Activated gamma-delta T cell (primary cell): ENCODE measurements at places on chromosomes 4 and X.

GRCh38 chr4:40682290-40683101 lies 52.8 kb upstream of the RBM47 start:
- DNase-seq = no peak

DNA sequence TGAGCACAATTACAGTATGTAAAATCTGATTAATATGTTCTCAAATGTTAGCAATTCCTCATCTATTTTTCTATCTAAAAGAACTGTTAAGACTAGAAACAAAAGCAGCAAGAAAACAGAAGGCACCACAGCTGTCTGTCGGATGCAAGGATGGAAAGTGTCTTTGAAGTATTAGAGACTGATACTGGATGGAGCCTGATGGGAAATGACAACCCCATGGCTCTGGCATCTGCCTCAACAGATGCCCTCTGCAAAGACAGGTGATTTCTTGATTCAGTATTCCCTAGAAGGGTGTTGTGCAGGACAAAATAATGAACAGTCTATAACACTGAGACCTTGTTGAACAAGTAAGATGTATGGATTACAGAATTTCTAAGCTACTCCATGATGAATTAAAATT lies 19.7 kb downstream of the LRCH2 start:
- DNase-seq = no peak

- DNase-seq = no peak
These were observed 7.9 kb downstream of the LIAS start for GRCh38 chr4:39466747-39467146.

DNA sequence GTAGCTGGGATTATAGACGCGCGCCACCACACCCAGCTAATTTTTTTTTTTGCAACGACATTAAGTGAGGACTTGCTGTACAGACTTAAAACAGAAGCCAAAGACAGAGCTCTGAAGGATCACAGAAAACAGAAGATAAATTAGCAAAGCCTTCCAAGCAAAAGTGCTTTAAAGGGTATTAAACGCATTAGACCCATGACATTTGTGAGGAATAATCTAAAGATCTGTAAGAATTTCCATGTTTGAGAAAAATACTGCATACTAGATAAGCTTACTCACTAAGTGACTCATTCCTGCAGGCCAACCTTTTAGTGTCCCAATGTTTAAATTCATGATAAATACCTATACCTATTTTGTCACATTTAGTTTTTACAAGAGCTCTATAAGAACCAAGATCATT lies 27.4 kb downstream of the SMARCA1 start:
- no peak for DNase-seq

DNA sequence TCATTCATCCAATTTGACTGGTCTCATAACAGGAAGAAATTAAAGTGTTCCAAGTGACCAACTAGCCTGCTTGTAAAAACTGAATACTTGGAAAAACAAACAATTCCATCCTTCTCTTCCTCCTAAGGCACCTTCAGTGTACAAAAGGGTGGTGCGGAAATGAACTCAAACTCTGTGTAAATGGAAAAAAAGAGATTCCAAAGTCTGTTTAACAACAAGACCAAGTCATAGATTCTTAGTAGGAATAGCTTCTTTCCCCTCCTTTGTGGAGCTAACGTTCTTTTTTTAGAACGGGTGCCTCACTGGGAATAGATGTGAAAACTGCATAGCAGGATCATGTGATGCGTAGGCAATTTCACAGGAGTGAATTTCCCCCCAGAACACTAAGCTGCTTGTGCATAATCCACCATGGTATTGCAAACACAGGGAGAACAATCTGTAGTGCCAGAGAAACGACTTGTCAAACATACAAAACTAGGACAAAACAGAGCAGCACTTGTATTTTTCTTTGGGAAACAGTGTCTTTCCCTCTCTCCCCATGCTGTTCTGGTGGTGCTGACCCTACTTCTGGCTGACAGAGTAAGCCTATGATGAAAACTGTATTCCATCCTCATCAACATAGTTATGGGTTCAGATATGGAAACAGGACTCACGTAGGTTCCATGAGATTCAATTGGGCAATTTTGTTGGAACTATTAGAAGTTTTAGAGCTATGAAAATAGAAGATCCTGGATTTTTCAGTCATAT lies 13.2 kb upstream of the SOD3 start:
- DNase-seq = no peak

DNA sequence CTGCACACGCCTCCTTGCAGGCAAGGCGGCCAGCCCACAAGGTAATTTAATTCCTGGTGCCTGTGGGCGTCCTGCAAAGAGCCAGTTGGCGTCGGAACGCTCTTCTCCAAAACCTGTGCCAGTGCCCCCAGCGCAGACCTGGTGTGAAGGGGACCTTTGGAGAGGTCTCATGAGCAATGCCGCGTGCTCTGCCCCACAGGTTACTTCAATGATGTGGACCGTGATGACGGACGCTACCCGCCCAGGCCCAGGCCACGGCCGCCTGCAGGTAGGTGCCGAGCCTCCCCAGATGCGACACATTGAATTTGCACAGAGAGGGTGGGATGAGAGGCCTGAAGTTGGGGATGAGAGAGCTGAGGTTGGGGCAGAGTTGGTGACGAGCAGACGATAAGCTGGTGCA lies 34.4 kb upstream of the GYG2 start:
- DNase-seq = no peak

DNA sequence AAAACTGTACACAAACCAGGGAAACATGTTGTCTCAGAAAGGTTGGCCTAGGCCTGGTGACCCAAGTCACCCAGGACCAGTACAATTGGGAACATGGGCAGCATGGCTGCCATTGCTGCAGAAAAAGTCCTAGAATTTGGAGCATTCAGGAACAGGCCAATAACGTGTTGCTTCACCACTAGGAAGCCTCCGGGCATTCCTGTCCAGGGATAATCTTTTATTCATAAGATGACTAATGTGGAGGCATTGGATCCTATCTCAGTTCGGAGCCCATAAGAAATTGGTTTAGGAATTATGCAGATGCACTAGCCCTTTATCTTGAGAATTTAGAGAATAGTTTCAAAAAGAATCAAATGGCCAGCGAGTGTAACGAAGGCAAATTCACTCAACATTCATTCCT lies 242.8 kb upstream of the NDST4 start:
- no peak for DNase-seq

- no peak for DNase-seq
These were observed 21.3 kb downstream of the FANCB start for GRCh38 chrX:14851526-14851925.

DNA sequence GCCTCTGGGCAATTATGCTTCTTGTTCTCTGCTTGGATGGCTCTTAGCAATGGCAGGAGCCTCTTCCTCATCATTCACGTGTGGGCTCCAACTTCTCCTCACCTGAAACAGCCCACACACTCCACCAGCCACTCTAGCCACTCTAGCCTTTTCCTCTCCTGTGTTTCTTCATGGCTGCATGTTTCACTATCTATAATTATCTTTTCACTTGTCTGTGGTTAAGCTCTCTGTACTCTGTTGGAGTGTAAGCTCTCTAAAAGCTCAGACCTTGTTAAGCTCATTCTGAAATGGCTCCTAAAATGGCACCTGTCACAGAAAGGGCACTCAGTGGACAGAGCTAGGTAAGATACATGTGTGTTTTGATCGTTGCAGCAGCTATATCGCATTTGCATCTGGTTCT lies 80.0 kb downstream of the SH3KBP1 start:
- no peak for DNase-seq

DNA sequence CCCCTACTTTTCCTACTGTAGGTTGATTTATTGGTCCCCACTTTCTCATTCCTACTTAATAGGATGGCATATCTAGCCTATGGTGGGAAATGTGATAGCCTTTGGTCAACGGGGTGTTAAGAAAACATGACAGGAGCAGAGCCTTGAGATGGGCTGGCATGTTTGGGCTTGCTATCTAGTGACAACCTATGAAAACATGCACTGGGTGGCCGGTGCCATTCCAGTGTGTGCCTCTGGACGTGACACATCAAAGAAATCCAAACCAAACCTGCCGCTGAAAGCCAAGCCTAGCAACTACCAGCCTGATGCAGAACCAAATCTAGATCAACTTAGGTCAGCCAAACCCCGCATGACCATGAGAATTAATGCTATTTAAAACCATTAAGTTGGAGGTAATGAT lies 317.6 kb downstream of the DMD start:
- DNase-seq = no peak

- no peak for DNase-seq
These were observed 4.3 kb downstream of the PGRMC1 start for GRCh38 chrX:119240356-119240755.

GRCh38 chr4:37747772-37748330 lies 61.7 kb upstream of the RELL1 start:
- DNase-seq = no peak

DNA sequence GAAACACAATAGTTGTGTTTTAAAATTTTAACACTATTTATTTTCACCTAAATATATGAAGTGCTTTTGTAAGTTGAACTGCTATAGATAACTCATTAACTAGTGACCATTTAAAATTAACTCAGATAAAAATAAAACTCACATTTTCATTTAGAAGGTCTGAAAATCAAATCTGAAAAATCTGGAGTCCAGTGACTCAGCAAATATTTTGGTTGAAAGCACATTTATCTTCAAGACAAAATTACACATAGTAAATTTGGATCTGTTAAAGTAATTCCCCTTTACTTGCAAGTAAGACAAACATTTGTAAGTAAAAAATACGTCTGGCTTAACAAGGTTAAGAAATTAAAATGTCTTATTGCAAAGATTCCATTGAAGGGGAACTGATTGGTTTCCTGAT lies 589.1 kb downstream of the TRIML1 start:
- no peak for DNase-seq

DNA sequence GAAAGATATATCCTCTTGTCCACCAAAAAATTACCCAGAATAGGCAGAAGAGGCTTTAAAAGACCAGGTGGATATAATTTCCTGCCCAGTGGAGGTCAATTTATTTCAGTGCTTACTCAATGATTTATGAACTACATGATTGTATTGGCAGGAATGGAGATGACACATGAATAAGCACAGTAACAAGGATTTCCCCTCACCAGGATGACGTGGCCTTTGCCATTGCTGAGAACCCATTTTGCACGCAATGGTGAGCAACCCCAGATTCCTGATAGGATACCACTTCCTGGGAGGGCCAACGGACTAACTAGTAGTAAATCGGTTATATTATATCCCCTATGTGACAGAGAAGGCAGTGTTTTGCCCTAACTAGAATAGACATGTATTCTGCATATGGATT lies 11.6 kb upstream of the TTC29 start:
- DNase-seq = no peak

DNA sequence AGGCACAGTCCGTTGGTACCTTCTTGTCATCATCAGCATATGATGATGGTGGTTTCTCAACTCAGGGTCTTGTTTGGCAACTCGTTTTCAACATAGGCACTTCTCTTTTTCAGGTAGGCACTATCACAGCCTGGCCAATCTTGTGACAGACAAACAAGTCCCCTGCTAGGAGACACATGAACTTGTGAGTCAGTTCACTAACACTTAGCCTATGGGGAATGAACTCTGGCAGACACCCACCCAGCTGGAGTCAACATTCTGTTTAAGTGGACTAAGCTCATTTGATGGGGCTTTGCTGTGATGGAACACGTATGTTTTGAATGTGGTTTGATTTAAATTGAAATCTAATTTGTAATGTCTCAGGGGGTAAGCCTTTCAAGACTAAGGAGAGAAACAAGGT lies 100.7 kb upstream of the MAMLD1 start:
- DNase-seq = no peak
